ENCODE measurements at places on chromosomes 7 and 10. TPM values are rescaled to one million over a fixed set of nuclear protein-coding genes. Genes with fewer than 3 reads are reported as not detected.

SLC25A40 gene
- polyA plus RNA-seq = 21.6 TPM

DNA sequence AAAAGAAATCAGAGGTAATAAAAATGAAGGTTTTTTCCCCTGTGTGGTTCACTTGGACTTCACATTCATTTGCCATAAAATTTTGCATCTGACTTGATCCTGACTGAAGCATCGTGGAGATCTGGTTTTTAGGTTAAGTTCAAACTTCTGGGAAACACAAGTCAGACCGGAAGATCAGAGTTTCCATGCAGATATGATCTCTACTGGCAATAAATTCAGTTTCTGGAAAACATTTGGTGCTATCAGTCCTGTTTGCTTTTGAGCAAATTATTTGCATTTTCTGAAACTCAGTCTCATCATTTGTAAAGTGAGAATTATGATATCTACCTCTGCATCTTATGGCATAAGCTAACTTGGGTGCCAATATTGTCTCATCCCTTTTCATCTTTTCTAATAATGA is 81.3 kb upstream of the KCNMA1 start:
- no peak for DNase-seq

NOLC1 gene
- polyA plus RNA-seq = 18.6 TPM

DNA sequence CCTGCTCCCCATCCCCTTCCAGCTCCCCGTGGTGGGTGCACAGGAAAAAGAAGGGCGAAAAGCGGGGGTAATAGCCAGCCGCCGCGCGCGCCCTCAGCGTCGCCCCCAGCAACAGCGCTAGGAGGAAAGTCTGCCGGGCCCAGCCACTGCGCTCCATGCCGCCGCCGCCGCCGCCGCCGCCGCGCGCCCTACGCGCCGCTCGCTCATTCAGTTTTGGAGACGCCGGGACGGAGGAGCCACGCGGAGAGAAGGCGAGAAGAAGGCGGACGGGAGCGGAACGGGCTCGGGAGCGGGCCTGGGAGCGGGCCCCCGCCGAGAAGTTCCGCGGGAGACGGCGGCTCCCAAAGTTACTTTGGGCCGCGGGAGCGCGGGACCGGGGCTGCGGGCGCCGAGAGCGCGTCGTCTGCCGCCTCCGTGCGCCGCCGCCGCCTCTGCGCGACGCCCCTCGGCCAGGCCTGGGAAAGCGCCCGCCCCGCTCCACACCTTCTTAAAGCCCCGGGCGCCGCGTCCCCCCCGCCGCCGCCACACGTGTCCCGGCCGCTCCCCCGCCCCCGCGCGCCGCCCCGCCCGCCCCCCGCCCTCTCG is at the start of gene RELN:
Gene RELN (minus strand): TSS at position 459 of the 585 bp plus-strand sequence. CDS start 302 bp downstream, at position 157.
- no peak for DNase-seq

- DNase-seq = no peak
Measured at GRCh38 chr7:33243319-33243881, 114.0 kb downstream of the BBS9 start.

DNA sequence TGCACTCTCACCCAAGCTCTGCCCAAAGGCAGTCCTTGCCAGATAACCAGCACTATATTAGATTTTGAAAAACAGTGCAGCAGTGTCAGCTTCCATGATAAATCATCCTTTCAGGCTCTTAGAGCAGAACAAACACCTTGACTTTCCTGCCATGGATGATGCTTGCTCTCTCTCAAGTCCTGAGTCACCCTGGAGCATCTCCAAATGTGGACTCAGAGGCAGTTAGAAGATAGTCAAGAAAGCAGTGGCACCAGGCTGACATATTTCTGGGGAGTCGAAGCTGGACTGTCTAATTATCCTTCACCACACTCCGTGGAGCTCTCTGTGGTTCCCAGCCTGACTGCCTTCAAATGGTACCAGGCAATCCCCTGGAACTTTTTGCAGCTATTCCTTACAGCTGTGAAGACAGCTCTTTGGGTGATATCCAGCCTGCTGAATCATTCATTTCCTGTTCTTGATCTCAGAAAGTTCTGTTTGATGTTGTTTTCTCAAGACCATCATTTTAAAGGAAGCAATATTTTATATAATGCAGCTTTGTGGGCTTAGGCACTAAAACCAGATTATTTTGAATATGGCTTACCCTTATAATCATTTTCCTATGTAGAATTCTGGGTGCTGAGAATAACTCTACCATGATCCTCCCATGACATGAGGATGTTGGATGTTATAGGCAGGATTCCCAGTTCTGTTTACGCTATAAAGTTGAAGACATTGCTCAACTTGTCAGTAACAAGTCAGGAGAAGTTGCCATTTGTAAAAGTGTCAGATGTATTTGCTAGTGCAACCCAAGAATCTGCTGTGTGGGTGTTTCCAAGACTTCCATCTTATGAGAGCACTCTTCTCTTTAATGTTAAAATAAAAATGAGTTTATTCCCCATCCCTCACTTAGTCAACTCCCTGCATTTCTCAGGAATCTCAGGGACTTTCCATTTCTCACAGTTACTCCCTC is 233.8 kb downstream of the C7orf25 start:
- peak; percentile 71 for DNase-seq

PNLIPRP2 gene
- polyA plus RNA-seq = 0.44 TPM

DNA sequence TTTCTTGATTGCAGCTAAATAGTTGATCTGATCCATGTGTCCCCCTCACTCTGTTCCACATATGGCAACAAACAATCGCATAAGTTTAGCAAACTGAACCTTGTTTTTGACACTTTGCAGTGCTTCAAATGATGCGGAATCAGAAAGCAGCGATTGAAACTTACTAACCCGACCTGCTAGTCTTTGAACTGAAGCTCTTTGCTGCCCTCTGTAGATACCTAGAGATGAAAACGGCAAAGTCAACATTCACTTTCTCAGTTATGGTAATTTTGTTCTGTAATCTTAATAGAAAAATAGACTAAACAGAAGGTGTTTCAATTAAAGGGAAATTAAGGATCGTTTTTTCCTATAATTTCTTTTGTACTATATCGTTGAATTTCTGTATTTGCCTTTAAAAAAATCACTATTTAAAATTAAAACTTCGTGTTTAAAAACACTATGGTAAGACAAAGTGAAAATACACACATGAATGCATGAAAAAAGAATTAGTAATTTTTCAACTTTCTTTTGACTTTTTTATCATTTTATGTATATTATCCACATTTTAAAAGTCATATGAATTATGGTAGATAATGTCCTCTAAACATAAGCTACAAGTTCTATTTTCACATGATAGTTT is 276.5 kb downstream of the MAGI2 start:
- no peak for DNase-seq

DNA sequence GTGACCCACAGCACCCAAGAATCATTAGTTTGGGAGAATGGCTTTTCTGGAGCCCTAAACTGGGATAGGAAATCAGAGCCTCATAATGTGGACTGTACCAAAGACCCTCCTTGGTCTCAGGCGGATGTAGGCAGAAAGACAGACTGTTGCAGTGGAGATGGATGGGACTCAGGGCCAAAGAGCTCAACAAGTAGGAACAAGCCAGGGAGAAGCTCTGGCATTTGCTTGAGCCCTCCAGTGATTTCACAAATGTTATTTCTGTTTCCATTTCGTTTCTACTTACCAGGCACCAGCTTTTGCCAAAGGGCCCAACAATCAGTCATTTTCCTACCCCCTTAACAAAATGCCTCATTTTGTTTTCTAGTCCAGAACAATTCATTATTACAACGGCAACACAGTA is 762.7 kb downstream of the KCNMA1 start:
- DNase-seq = no peak

DNA sequence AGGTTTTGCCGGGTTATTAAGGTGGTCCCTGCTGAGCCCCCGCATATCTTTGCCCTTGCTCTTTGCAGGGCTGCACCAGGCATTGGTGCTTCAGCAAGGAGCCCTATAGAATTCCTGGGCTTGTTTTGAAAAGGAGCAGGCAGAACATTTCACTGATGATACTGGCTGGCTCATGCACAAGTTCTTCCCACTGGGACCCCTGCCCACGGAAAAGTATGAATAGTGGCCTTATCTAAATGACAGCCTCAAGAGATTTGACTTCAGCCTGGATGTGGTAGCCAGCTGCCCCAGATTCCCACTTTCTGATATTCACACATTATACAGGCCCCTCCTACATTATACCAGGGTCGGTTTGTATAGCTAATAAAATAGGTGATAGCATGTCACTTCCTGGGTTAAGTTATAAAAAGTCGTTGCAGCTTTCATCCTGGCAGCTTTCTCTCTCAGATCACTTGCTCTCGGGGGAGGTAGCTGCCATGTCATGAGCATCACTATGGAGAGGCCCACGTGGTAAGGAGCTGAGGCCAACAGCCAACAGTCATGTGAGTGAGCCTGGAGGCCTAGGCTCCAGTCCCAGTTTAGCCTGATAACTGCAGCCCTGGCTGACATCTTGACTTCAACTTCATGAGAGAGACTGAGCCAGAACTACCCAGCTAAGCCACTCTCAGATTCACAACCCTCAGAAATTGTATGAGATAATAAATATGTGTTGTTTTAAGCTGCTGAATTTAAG is 16.8 kb upstream of the CRTAC1 start:
- peak; percentile 54 for DNase-seq

- no peak for DNase-seq
Measured at GRCh38 chr7:128112018-128112780, 81.0 kb upstream of the LRRC4 start.

- no peak for DNase-seq
Measured at GRCh38 chr7:706721-707120, 19.8 kb upstream of the DNAAF5 start.

CDC14C gene
- not detected for polyA plus RNA-seq

AGAP6 gene
- 42.2 TPM for polyA plus RNA-seq

- no peak for DNase-seq
Measured at GRCh38 chr10:98257198-98257597, 10.8 kb downstream of the LOXL4 start.

- DNase-seq = no peak
Measured at GRCh38 chr7:12199363-12199762, 11.7 kb upstream of the TMEM106B start.

GRCh38 chr7:26385240-26385639 is 93.6 kb downstream of the SNX10 start:
- DNase-seq = no peak

- DNase-seq = no peak
Measured at GRCh38 chr7:158028971-158029370, 558.7 kb downstream of the PTPRN2 start.

PTPRZ1 gene
- 0.98 TPM for polyA plus RNA-seq

MACC1 gene
- polyA plus RNA-seq = 0.35 TPM

GRCh38 chr10:84478151-84478550 is 149.8 kb downstream of the CCSER2 start:
- DNase-seq = no peak

GRCh38 chr10:73812657-73813056 is 1.3 kb upstream of the NDST2 start:
- peak; percentile 29 for DNase-seq

HSPA12A gene
- 21.8 TPM for polyA plus RNA-seq

CCDC172 gene
- 1.5 TPM for polyA plus RNA-seq

AKR1C2 gene
- 9.7 TPM for polyA plus RNA-seq

DNA sequence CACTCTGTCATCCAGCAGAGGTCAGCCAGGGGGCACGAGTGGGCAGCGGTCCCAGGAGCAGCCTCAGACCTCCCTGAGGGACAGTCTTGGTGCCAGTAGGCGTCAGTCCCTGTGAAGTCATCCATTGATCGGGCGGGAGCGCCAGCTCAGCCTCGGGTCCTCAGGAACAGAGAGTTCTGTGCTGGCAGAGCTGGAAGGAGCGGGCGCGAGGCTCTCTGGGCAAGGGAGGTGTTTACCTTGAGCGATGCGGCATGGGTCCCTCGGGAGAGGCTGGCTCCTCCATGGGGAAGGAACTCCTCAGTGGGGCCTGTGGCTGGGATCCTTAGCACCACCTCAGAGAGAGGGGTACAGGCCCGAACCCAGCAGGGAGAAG is 101.1 kb upstream of the PPIF start:
- DNase-seq = peak; percentile 95

- DNase-seq = no peak
Measured at GRCh38 chr7:83339907-83340306, 177.2 kb upstream of the PCLO start.

- no peak for DNase-seq
Measured at GRCh38 chr10:61754587-61755550, 92.1 kb downstream of the CABCOCO1 start.

DNA sequence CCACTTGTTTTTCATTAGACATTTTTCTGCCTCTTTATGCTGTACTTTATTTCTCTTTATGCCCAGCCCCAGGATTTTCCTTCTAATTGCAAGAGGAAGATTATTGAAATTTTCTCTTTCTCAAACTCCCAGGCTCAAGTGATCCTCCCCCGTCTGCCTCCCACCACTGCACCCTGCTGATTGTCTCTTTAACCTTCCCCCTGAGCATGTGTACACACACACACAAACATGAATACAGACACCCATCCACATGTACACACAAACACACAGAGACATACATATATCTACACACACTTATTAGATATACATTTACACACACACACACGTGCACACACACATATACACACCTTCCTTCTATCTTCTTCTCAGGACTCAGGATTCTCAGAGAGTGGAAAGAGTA is 37.3 kb upstream of the MAP3K8 start:
- no peak for DNase-seq

CFAP70 gene
- 43.6 TPM for polyA plus RNA-seq

DNA sequence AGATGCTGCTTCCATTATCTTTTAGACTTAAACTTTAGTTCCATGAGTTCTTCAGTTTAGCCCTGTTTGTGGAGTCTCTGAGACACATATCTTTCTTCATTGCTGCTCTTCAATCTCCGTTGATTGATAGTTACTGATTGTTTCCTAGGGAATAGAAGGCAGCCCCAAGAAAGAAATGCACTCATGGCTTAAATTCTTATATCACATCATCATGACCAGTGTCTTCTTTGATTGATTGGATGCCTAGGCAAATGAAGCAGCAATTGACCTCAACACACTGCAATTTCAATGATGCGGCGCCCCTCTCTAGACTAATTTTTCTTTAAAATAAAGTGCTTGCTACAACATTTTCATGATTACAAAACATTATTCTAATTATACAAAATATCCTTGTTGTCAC is 576.5 kb upstream of the VSTM2A start:
- DNase-seq = no peak

GRCh38 chr7:18283045-18283444 is 212.5 kb upstream of the HDAC9 start:
- no peak for DNase-seq

OR2A5 gene
- not detected for polyA plus RNA-seq

- DNase-seq = peak; percentile 72
Measured at GRCh38 chr7:92717993-92718716, 118.2 kb downstream of the CDK6 start.

TWNK gene
- 9.0 TPM for polyA plus RNA-seq
